ENCODE measurements at places on chromosomes 4 and X.

GRCh38 chr4:107747748-107748486, 27.9 kb upstream of the PAPSS1 start:
- DNase-seq = no peak

GRCh38 chrX:31112226-31112999, 40.6 kb upstream of the FTHL17 start:
- DNase-seq = no peak

- peak; percentile 12 for DNase-seq
Measured at GRCh38 chr4:121156822-121157769, 7.0 kb downstream of the TNIP3 start.

GRCh38 chrX:15269618-15270521, at the start of gene ASB9:
Gene ASB9 (minus strand): TSS chrX:15270083. CDS start chrX:15269874, 209 bp downstream.
- peak; percentile 2 for DNase-seq

GRCh38 chr4:188328966-188329365, 189.7 kb downstream of the TRIML1 start:
- no peak for DNase-seq

- DNase-seq = peak; percentile 49
Measured at GRCh38 chr4:140156529-140157171, 2.7 kb upstream of the MAML3 start.

GRCh38 chr4:186067757-186068385, 1.1 kb upstream of the TLR3 start:
- DNase-seq = peak; percentile 18

GRCh38 chr4:47415719-47416118, 47.8 kb downstream of the COMMD8 start:
- DNase-seq = no peak

GRCh38 chr4:107452717-107453630, 267.1 kb downstream of the PAPSS1 start:
- no peak for DNase-seq

GRCh38 chr4:168059251-168059650, 33.1 kb upstream of the ANXA10 start:
- no peak for DNase-seq

GRCh38 chr4:6454112-6454910, 18.1 kb downstream of the PPP2R2C start:
- no peak for DNase-seq

Measured in activated naive CD4-positive, alpha-beta T cell treated with Interleukin-2 at 50 U/mL for 16 hours (primary cell).